T-helper 2 cell (primary cell): ENCODE measurements at places on chromosomes 11 and 22.

DNA sequence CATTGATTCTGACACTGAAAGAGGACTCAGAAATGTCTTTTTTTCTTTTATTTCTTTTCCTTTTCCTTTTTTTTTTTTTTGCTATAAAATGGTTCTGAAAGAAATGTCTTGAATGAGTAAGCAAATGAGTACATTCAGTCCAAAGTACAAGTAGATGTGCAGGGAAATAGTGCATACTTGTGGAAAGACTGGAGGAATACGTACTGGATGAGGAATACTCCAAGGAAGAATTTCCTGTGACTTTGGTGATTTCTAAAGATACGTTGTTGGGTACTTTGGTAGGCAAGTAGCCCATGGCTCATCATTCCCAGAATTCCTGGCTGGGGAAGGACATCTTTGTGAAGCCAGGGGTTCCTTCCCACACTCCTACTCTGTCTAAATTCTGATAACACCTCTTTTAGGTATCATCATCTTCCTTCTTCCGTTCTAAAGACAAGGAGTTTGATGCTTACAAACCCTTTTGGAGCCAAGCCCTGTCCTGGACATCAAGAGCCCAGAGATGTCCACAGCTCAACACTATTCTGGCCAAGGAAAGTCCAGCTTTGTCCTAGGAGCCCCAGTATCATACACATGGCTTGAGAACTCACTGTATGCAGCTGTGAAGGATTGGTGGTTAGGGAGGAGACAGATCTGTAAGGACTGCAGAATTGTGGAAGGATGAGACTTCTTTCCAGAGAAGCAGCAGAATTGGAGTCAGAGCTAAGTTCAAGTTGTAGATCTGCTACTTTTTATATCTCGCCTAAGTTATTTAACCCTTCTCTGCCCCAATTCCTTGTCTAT is 4.8 kb upstream of the NUP98 start:
- no peak for DNase-seq

DNA sequence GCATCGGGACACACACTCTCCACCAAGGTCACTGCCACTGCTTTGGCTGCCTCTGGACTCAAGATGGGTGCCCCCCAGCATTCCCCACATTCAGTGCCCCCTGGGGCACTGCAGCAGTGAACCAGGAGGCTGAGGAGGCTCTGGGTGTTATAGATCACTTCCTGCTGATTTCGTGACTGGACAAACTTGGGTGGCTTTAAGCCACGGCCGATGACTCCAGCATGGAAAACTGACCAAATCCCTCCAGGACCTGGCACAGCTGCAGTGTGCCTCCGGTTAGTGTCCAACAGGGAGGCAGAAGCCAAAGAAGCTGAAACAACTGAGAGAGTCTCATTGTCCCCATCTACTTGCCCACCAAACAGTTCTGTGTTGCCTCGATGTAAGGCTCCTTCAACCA is 1.2 kb upstream of the GANAB start:
- no peak for DNase-seq

GRCh38 chr11:7531011-7531410 is 17.2 kb downstream of the PPFIBP2 start:
- no peak for DNase-seq

GRCh38 chr11:126304457-126305075 is 706 bp downstream of the DCPS start:
- DNase-seq: peak; percentile 31

DNA sequence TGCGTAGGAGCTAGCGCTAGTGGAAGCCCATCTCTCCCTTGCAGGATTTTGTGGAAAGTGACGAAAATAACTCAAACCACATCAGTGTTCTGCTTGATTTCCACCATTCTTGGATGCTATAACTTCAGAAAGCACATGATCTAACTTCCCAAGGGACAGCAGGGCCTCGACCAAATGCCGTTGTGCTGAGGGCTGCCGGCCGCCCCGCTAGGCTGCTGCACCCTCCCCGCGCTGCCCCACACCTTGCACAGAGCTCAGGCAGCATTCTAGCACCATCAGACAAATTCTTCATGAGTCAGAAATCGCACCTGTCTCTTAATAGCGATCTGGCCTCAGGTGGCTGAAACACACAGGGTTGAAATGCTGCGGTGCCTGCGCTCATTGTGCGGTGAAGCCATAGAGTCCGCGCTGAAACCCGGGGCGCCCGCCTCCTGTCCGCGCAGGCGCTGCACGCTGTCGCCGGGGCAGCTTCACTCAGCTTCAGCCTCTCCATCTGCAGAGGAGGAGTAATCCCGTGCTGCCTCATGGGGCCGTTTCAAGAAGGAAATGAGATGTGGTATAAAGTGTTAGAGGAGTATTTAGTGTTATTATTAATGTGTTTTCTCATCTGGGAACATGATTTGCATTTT is 59.2 kb upstream of the B3GAT1 start:
- no peak for DNase-seq

- no peak for DNase-seq
Observed at GRCh38 chr11:76524461-76524860, 79.6 kb downstream of the EMSY start.

- no peak for DNase-seq
Observed at GRCh38 chr11:66335531-66336233, 552 bp downstream of the RIN1 start.

GRCh38 chr11:104435494-104435893 is 271.5 kb upstream of the PDGFD start:
- no peak for DNase-seq

GRCh38 chr11:65209711-65210360 is 28.1 kb downstream of the CAPN1 start:
- no peak for DNase-seq

DNA sequence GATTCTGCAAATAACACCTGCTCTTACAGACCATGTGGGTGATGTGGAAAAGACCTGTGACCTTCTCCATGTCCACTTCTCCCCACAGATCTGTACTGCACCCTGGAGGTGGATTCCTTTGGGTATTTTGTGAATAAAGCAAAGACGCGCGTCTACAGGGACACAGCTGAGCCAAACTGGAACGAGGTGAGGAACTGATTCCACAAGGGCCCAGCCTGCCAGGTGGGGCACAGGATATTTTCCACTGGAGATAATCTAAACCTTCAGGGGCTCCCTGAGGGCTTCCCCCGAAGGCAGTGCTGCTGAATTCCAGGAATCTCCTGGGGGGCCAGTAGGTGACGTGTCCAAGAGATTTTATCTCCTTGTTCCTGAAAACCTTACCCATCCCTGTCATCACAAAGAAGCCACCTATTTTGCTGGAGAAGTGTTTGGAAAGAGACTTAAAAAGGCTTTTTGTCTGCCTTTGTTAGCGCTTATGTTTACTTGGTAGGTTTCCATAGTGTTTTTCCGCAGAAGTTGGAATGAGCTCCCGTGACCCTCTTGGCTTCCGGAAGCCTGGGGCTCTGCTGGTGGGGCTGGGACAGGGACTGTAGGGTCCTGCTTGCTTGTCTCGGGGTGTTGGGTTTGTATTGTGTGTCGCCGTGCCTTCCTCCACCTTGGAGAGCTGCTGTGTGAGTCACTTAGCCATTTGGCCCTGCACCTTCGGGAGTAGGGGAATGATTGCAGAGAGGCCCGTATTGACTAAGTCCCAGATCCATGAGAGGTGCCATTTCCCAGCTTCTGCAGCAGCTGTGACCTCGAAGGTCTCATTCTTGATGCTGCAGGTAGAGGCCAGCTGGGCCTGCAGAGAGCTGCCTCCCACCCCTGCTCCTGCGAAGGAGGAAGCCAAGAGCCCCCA is 112.4 kb downstream of the BCR start:
- DNase-seq: no peak
